ENCODE measurements at places on chromosomes 7 and 10.

DNA sequence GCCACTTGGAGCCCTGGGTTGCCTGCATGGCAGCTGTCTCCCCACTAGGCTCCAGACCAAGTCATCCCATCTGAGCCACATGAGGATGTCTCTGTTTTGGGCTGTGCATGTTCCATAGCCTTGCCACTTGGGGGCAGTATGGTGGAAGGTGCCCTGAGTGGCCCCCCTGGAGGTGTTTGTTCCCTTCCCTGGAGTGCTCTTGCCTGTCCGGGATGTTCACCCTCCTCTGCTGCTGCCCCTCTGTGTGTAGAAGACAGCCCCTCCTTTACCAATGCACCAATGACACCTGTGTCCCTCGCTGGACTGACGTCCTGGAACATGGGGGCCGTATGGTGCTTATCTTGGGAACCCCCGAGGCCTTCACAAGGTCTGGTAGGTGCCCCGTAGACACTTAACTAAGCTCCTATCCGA lies 100.2 kb downstream of the ACTR3B start:
- DNase-seq = no peak

DNA sequence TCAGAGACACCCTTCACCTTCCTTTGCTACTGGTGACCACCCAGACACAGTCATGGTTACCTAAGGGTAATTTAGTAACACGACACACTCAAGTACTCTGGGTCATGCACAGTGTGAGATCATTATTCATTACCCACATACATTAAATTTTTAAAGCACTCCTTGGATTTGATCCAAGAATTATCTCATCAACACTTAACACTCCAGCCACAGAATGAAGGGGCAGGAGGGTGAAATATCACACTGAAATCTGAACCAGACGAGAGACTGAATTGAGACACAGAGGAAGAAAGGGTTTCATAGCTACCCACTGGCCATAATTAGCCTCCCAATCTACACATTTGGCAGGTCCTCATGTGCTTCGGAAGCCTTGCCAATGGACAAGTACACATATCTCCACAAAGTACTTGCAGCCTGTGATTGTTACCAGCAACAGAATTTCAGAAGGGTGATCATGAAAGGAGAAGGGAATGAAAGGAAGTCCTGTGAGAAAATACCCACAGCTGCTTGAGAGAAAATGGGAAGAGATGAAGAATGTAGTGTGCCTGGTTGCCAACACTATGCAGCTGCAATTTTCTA lies 189.3 kb downstream of the POLR1F start:
- DNase-seq = no peak

DNA sequence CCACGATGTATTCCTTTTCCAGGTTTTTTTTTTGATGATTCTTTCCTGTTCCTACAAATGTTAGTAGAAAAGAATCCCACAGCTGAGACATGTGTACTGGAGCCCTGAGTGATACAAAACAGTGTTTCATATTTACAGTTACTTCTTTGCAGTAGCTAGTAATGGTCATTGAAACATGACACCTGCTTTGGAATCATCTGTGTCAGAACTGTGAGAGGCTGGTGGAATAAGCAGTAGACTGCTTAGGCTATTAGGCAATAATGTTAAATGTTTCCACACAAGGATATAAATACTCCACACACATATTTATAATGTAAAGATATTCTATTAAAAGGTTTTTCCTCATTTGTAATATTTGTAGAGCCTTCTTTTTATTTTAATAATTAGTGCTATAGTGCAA lies 394.0 kb downstream of the THSD7A start:
- no peak for DNase-seq

DNA sequence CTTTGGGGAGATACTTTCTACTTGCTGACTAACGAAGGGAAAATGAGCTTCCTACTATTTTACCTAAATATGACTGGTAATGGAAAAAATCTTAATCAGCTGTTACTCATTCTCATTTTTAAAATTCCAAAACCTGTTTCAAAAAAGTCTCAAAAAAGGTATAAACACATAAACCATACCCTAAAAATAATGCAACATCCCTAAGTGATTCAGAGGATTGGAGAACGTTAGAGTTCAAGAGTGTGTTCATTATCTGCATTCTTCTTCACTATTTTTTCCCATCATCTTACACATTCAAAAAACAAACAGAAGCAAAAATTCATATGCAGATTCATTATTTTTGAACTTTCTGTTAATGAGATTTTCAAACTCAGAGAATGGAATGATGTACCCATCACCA lies 150.4 kb upstream of the GNAI1 start:
- no peak for DNase-seq

- DNase-seq = no peak
These were observed 11.8 kb downstream of the EPHA1 start for GRCh38 chr7:143396625-143397556.

GRCh38 chr7:20216406-20217036 lies 663 bp downstream of the MACC1 start:
- no peak for DNase-seq

DNA sequence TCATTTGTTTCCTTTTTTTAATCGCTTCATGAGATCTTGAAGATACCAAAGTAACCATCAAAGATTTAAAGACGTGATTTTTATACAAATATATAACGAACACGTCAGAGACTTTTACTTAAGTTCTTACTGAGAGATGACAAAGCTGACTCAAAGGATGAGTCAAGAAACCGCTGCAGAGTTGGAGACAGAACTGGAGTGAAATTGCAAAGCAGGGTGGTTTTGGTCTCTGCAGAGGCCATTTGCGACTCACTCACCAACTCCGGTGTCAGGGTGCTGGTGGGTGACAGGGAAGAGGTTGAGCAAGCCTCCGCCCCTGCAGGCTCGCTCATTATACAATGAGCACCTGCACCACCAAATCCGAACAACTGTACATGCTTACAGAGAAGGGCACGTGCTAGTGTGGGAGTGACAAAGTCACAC lies 75.2 kb downstream of the DNAJB6 start:
- peak; percentile 38 for DNase-seq

DNA sequence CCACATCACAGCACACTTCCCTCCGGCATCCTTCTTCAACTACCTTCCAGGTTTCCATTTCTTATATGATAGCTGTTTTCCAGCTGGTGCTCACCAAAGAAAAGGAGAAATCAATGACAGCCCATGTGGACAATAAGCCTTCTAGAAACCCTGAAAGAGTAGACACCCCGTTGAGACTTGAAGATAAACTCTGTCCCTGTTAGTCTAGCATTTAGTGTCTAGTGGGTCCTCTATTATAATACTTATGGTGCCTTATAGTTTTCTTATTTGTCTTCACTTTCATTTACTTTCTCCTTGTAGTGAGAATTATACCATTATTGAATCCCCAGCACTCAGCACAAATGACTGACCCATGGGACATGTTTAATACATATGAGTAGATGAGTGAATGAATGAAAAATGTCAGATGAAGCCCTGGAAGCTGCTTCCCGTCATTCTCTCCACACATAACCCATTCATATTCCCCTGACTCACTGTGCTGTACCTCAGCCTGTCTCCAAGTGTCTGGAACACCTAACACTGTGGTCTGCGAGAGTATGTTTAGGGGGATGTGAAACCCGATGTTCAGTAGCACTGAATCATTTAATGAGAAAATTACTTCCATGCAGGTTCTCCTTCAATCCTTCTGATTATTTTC lies 377.6 kb downstream of the GPR158 start:
- no peak for DNase-seq

DNA sequence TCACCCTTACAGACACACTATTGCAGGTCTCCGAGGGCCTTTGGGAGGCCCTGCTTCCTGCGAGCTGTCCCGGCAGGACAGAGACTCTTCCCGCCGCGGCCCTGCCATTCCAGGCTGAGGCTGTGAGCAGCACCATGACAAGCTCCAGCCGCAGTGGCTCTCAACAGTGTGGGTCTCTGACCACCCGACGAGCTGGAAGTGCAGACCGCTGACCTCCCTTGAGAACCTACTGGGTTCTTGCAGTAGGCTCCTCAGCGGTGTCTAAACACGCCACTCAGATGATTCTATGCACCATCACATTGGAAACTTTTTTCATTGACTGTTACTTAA lies 303.4 kb downstream of the WDR37 start:
- no peak for DNase-seq

- no peak for DNase-seq
These were observed 51.4 kb upstream of the ANLN start for GRCh38 chr7:36338256-36338655.

GRCh38 chr7:152851326-152851725 lies 91.8 kb downstream of the ACTR3B start:
- no peak for DNase-seq
